ENCODE measurements at places on chromosomes 2 and 18. TPM values are rescaled to one million over a fixed set of nuclear protein-coding genes. Genes with fewer than 3 reads are reported as not detected.

DNA sequence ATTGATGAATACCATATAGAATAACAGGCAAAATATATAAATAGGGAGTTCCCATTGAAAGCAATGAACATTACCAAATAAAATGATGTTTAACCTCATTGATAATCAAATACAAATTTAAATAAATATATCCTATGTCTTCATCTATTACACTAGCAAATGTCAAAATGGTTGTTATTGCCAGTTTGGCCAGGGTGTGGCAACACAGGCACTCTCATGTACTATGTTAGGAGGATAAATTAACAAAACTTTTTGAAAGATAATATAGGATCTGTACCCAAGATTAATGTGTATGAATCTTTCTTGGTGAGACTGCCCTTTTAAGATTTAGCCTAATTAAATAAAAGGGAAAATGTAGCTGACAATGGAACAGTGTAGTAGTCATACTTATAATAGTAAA is 659.3 kb downstream of the ERBB4 start:
- no peak for DNase-seq

Gene SOX11
- total RNA-seq, result not detected

GRCh38 chr2:12127638-12128037 is 381.2 kb downstream of the LPIN1 start:
- no peak for DNase-seq

GRCh38 chr2:147173798-147174197 is 671.0 kb upstream of the ACVR2A start:
- DNase-seq, result no peak

Gene MRPS5
- total RNA-seq, result 49.2 TPM

Gene SERPINB2
- total RNA-seq, result not detected

- no peak for DNase-seq
Observed at GRCh38 chr2:181781078-181781786, 100.9 kb upstream of the NEUROD1 start.

DNA sequence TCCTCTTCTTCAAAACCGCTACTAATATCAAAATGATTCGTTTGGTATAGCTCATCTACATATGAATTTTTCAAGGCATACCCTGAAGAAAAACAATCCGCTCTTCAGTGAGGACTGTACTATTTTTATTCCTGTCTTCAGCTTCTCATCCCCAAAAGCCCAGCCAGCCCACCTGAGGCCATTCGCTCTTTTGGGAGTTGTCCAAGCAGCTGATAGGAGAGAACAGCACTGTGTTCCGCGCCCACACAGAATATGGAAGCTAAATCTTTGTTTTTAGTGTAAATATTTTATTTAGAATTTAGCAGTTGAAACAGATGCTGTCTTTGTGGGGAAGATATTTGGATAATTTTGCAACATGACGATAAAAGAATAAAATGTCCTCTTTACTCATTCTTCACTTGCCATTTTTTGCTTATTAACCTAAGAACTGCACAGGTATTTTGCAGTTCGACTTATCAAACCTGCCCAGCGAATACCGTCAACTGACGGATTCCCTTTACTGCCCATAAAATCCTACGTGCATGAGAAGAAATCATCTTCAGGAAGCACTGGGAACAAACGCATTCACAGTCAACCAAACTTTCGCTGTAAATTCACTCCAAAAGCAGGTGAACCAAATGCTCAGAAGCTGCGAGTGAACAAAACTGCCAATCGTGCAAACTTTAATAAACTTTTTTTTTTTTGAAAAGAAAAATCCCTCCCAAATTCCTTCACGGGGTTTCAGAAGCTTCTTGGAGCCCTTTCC is 3.4 kb downstream of the ZNF521 start:
- no peak for DNase-seq

DNA sequence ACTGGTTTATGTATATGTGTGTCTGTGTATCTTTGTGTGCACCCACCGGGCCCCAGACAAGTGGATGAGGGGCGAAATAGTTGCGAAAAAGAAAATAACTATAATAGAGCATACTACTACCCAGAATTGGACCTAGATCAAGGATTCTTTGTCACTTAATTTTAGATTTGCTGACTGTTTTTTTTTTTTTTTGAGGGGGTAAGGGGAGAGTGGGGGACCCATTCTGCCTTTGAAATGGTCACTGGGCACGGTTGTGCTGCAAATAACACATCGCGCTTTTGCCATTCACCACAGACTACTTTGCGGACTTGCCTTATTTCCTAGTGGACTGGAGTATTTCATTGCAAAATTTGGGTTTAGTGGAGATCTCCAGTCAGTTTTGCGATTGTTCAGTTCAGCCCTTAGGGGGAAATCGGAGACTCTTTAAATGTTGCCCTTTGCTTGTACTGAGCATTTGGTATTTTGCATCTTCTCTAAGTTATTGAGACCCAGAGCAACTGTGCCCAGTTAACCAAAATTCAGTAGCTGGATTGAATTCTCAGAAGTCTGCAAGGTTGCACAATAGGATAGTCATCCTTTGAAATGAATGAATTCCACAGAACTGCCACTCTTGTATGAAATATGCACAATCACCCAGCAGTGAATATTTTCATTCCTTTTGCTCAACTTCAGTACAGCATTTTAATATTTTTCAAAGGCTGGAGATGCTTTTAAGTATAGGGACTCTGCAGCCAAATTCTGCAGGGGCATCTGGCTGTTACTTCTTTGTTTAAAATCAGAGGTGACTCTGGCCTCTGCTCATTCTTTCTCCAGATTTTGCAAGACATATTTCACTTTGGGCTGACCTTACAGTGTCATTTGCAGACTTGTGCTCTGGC is 2.9 kb downstream of the TRIB2 start:
- no peak for DNase-seq

Gene SEMA4F
- 7.1 TPM for total RNA-seq

Gene RIT2
- total RNA-seq, result not detected

GRCh38 chr2:234425639-234426603 is 71.0 kb downstream of the ARL4C start:
- peak; percentile 48 for DNase-seq

DNA sequence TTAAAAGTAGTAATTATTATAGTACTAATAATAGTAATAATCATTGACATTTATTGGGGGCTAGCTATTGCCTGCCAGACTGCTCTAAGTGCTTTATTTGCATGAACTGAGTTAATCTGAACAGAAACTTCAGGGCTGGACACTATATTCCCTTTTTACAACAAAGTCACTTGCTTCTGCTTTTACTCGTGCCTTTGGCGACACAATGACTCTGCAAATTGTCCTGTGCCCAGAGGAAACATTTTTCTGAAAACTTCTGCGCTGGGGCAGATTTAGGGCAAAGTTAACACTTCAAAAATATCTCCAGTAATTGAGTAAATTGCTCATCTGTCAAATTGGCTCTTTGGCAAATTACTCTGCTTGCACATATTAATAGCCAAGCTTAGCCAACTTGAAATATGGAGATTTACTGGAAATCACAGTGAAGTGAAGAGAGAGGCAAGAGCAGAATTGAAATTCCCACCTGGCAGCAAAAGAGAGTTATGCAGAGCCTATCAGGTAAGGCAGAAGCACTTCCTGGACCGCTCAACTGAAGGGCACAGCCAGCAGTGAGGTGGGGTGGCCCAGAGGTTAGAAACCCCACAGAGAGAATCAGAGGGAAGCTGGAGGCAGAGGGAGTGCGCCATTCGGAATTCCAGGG is 36.3 kb downstream of the BMP10 start:
- DNase-seq, result no peak

Gene DSEL
- total RNA-seq, result 12.2 TPM

- no peak for DNase-seq
Observed at GRCh38 chr2:234076451-234076850, 25.9 kb downstream of the SPP2 start.

Gene C2orf80
- not detected for total RNA-seq

GRCh38 chr2:111701266-111701665 is 182.7 kb downstream of the ANAPC1 start:
- DNase-seq, result no peak

GRCh38 chr2:218391202-218391601 is 8.5 kb upstream of the CTDSP1 start:
- peak; percentile 85 for DNase-seq

DNA sequence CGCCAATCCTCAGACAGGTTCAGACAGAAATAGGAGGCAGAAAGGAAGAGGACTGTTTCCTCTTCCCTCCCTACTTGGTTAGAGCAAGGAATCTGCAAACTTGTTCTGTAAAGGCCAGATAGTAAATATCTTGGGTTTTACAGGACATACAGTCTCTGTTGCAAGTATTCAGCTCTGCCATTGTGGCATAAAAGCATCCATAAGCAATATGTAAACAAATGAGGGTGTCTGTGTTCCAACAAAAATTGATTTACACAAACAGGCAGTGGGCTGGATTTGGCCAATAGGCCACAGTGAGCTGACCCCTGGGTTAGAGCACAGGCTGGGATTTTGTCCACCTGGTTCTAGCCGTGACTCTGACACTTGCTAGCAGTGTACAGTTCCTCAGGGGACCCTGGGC is 89.4 kb downstream of the NRP2 start:
- no peak for DNase-seq

- no peak for DNase-seq
Observed at GRCh38 chr18:42576124-42576523, 539.4 kb downstream of the RIT2 start.

Gene TMEM182
- total RNA-seq, result not detected

- no peak for DNase-seq
Observed at GRCh38 chr18:54035927-54036326, 188.5 kb downstream of the MBD2 start.

- no peak for DNase-seq
Observed at GRCh38 chr2:108877506-108877905, 90.9 kb downstream of the CCDC138 start.

DNA sequence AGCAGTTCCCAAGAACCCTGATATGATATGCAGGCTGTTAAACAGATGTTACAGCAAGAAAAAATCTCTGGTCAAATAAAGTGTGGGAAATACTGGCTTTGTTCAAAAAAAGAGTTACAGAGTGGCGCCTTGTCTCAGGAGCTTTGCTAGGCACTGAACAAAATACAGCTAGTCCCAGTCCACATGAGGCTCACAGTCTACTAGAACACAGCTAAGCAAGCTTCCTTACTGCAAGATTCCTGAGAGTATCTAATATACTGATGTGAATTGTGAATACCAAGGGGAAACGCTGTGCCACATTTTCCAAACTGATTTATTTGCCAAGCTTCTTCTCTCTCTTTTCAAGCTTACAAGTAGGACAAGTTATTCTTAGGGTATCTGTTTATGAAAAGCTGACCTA is 188.8 kb upstream of the NABP1 start:
- DNase-seq, result no peak

DNA sequence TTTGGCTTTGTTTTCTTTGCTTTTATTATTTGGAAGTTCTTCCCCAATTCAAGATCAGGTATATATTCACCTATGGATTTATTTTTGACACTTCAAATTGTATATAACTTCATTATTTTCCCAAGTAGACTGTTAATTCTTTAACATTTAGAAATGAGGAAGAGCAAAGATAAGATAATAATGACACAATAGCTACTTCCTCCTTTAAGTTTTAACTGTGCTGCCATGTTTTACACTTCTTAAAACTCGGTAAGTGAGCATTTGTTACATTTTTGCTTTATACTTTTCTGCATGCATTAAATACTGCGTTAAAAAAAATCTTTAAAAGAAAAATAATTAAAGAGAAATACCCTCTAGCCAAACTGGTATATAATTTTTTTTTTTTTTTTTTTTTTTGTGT is 32.5 kb downstream of the SLC66A3 start:
- no peak for DNase-seq

Gene ANKRD30BL
- total RNA-seq, result not detected

Gene RGPD3
- total RNA-seq, result 0.46 TPM

Gene PDCD1
- total RNA-seq, result 4.2 TPM

Gene CASP10
- total RNA-seq, result 29.3 TPM

DNA sequence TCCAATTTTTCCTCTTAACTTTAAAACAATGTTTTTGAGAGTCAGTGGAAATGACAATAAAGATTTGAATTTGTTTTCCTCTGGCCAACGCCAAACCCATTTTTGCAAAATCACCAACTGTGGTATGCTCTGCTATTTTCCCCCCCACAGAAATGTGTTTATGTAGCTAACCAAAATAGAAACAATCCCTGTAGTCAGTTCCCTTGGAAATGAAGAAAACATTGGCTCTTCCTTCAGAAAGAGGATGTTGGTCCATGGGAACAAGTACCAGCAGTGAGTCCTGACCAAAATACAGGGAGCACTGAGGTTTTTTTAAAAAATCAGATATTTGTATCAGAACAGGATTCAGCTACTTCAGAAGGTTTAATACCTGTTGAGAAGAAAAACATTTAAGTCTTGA is 65.3 kb downstream of the SLC40A1 start:
- DNase-seq, result no peak

- no peak for DNase-seq
Observed at GRCh38 chr18:35470435-35470834, 27.3 kb downstream of the INO80C start.

All from upper lobe of left lung (tissue), 6 donors.